ENCODE measurements at places on chromosomes 16 and 17.

- DNase-seq: peak; percentile 72
These were observed 6.2 kb upstream of the SLC7A6 start for GRCh38 chr16:68257906-68258800.

DNA sequence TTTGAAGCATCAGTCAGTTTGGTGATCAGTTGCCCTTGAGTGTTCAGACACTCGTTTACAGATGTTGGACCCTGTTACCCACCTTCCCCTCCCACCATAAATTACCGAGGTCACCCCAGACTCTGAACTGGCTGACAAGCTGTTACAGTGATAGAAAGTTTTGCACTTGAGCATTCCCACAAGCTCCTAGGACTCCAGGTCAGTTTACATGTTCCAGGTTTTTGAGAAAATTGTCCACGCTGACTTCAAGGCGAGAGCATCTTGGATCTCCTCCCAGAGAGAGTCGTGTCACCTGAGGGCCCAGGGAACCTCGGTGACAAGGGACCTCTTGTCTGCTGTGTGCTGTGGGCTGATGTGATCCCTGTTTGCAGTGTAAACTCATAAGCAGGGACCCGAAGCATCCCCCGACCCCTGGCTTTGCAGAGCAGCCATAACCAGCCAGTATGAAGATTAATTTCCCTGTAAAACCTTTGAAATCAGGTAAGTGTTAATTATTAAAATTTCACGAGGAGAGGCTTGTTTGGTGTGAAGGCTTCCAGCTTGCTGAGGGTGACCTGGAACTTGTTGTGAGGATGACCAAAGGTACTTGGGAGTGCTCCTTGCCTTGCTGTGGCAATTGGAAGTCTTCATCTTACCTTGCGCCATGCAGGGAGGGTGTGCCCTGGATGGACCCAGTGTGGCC is 91.2 kb downstream of the CMIP start:
- DNase-seq: no peak

DNA sequence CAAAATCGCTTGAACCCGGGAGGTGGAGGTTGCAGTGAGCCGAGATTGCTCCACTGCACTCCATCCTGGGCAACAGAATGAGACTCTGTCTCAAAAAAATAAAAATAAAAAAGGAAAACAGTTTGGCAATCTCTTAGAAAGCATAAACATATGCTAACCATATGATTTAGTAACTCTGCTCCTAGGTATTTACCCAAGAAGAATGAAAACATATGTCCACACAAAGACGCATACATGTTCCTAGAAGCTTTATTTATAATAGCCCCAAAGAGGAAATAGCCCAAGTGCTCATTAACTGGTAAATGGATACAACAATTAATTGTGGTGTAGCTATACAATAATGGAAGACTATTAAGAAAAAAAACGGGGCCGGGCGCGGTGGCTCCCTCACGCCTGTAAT is 18.5 kb upstream of the CDH1 start:
- no peak for DNase-seq

GRCh38 chr17:21039839-21040575 is 2.8 kb downstream of the USP22 start:
- DNase-seq: peak; percentile 25

- DNase-seq: no peak
These were observed 3.8 kb downstream of the TBC1D16 start for GRCh38 chr17:80031691-80032430.

DNA sequence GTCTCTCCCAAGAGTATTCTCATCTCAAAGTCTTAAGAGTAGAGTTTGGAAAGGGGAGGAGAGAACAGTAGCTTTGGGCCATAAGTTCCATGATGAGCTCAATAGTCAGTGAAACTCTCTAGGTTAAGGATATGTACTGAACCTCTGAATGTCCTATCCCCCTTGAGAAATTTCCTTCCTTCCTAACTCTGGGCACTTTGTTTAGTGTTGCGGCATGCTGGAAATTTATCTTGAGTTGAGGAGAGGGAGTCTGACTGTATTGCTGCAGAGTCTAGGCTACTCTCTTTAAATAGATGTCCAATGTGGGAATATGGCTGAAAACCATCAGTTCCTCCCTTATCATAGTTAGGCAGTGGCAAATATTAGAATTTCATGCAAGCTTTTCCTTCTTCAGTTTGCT is 16.1 kb downstream of the MRTFB start:
- no peak for DNase-seq

DNA sequence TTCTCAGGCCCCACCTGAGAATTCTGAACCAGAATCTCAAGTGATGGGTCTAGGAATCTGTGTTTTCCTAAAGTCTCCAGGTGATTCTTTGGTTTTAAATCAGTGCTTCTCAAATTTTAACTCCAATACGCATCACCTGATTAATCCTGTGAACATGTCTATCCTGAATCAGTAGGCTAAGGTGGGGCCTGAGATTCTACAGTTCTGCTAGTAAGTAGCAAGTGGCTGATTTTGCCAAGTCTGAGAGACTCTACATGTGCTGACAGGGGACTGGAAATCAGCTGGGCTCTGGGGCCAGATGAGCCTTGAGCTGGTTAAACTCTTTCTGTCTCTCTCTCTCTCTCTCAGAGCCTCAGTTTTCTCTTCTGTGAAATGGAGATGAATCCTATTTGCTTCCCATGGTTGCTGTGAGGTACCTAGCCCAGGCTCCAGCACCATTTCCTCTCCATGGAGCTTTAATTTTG is 9.0 kb downstream of the CCR7 start:
- no peak for DNase-seq

DNA sequence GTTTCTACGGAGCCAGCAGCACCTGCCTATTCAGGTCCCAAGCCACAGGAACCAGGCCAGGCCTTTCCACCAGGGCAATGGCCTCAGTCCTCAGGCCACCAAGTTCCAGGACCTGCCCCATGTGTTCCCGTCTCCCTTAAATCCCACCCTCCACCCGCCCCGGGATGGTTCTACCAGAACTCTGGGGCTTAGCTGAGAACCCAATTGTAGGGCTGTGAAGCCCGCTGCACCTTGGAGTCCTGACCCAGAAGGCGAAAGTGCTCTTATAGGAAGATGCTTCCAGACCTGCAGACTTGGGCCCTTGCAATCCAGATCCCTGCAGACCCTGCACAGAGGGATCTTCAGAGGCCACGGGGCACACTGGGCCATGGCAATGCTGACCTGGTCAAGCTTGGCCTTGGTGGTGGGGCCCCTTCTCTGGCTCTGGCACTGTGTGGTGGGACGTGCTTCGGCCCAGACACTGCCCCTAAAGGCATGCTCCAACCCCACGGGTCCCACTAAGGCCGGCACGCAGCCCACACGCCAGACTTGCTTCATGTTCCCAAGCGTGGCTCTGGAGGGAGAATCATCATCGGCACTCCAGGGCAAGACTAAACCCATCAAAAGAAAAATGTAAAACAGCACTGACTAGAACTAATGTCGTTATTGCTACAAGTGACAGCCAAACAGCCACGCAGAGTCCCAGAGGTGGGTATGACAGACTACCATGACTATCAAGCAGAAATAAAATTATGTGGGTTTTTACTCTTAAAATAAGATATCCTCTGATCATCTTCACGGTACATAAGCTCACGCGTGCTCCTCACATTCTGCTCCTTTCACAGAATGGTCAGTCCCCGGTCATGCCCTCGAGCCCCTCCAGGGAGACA is 41.3 kb upstream of the ATP2A3 start:
- no peak for DNase-seq

GRCh38 chr17:59561042-59561441 is 4.4 kb upstream of the DHX40 start:
- DNase-seq: no peak

Data from umbilical cord (tissue), 2 donors.